ENCODE measurements at places on chromosomes 1 and 21. TPM values are rescaled to one million over a fixed set of nuclear protein-coding genes. Genes with fewer than 3 reads are reported as not detected.

The CD84 gene
- 36.9 TPM for total RNA-seq

The SLAMF8 gene
- total RNA-seq, result 0.34 TPM

The LCE5A gene
- total RNA-seq, result not detected

The CFHR1 gene
- not detected for total RNA-seq

The CASP9 gene
- total RNA-seq, result 18.0 TPM

The AIRE gene
- 0.11 TPM for total RNA-seq

The ZYG11A gene
- total RNA-seq, result 0.11 TPM

The PTCH2 gene
- total RNA-seq, result 1.2 TPM

The LCE1B gene
- not detected for total RNA-seq

The UTS2 gene
- not detected for total RNA-seq

The NBPF6 gene
- not detected for total RNA-seq

The CD1B gene
- total RNA-seq, result not detected

The TRAF3IP3 gene
- total RNA-seq, result 279 TPM

The RHD gene
- total RNA-seq, result not detected

The LENEP gene
- not detected for total RNA-seq

The TCP10L gene
- total RNA-seq, result 0.41 TPM

The FAM229A gene
- 38.0 TPM for total RNA-seq

The FNDC10 gene
- total RNA-seq, result 1.3 TPM

The SPRR1B gene
- total RNA-seq, result not detected

The GNG4 gene
- not detected for total RNA-seq

The DENND4B gene
- total RNA-seq, result 87.0 TPM

The MGST3 gene
- total RNA-seq, result 23.5 TPM

The LIN28A gene
- total RNA-seq, result not detected

The E2F2 gene
- 0.50 TPM for total RNA-seq

The AADACL3 gene
- total RNA-seq, result not detected

The HCRTR1 gene
- total RNA-seq, result not detected

The UMODL1 gene
- 0.49 TPM for total RNA-seq

The POTED gene
- not detected for total RNA-seq

The HDGF gene
- 60.8 TPM for total RNA-seq

The FAM177B gene
- not detected for total RNA-seq

The CRYBG2 gene
- total RNA-seq, result 1.4 TPM
